ENCODE measurements at places on chromosomes 1 and 21.
A peak's percentile ranks its signal among the peaks of the same experiment; 100 is the strongest.

- DNase-seq, result no peak
Observed at GRCh38 chr1:107594536-107594935, 370.4 kb downstream of the VAV3 start.

DNA sequence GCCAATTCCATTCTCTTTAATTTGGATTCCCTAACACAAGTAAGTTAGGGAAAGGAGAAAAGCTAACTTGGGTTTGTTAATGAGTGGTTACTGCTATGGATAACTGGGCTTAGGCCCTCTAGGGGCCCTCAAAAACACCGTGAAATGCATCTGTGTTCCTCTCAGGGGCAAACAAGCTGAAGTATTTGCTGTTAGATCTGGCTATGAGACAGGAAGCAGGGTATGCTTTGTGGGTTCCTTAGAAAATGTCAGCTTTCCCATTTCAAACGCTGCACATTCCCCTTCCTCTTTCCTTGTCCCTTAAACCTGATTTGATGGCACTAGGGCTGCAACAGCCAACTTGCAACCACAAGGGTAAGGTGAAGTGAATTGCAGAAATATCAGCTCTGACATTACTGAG is 5.7 kb upstream of the CAP1 start:
- no peak for DNase-seq

DNA sequence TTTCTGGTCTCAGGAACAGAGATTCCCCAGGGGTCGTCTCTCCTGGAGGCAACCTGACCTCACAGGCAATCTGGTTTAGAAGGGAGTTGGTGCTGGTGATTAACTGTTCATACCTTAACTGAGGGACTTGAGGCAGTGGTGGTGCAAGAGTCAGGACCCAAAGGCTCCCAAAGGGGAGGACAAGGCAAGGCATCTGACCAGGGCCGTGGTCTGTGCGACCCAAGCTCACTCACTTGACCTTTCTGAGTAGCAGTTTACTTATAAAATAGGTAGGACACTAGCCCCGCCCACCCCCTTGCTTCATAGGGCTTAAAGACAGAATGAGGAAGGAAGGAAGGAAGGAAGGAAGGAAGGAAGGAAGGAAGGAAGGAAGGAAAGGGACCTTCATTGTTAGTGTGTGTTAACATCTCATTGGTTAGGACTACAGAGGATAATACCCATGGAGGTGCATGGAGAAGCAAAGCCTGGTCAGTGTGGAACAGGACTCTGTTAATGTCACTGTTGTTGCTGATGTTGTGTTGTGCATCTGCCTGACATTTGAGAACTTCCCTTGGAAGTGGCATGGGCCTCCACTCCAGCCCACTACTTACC is 4.6 kb upstream of the KCNA2 start:
- DNase-seq, result no peak

- DNase-seq, result no peak
Observed at GRCh38 chr1:176416777-176417176, 46.2 kb upstream of the PAPPA2 start.

DNA sequence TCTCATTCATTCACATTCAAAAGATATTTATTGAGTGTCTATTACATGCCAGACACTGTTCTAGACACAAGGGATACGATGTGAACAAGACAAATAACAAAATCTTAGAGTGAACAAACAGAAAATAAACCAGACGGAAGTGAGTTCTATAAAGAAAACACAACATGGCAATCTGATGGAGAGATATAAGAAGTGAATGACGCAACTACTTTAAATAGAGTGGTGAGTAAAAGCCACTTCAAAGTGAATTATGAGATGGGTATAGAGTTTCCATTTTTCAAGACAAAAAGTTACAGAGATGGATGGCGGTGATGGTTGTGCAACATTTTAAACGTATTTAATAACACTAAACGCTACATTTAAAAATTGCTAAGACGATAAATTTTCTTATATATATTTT is 75.4 kb downstream of the CEP170 start:
- no peak for DNase-seq

DNA sequence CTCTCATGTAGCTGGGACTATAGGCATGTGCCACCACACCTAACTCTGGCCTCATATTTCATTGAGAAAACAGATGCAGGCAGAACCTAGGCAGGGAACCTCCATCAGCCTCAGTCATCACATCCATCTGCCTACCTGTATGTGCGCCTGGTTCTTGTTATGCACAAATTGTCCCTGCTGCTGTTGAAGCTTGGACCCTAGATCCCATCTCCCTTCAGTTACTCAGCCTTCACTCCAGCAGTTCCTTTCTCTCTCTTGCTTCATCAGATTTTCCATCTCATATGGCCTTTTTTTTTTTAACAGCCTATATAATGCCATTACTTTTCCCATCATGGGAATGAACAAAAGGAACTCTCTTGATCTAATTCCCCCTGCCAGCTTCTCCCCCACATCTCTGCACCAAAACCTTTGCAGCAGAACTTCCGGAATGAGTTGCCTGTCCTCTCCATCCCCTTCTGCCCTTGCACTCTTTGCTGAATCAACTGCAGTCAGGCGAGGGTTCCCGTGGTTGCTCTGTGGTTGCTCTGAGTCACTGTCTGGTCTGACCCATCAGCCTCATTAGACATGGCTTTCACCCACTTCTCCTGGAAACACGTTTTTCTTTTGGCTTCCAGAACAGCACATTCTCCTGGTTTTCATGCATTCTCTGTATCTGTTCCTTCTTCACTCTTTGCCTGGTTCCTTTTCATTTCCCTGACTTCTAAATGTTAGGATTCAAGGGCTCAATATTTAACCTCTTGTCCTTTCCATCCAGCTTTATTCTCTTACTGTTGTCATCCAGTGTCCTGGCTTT is 41.5 kb downstream of the UBE4B start:
- DNase-seq, result peak; percentile 92

DNA sequence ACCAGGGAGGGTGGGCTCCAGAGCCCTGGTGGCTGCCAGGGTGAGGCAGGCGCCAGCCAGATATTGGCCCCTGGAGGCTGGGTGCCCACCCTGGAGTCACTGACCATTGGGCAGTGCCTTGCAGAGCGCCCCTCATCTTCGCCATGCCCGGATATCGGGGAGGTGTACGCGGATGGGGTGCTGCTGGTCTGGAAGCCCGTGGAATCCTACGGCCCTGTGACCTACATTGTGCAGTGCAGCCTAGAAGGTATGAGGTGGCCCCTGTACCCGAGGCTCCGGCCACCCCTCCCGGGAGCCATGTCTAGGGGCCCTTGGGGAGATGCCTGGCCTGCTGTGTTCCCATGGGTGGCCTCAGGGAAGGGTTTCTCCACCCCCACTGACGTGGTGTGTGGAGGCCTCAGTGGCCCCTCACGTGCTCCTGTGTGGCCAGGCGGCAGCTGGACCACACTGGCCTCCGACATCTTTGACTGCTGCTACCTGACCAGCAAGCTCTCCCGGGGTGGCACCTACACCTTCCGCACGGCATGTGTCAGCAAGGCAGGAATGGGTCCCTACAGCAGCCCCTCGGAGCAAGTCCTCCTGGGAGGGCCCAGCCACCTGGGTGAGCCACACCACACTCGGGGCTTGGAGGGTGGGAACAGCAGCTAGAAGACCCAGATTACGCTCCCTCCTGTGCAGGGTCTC is 30.9 kb downstream of the TRIM11 start:
- no peak for DNase-seq

GRCh38 chr1:7707527-7707926 is 63.6 kb upstream of the VAMP3 start:
- no peak for DNase-seq

DNA sequence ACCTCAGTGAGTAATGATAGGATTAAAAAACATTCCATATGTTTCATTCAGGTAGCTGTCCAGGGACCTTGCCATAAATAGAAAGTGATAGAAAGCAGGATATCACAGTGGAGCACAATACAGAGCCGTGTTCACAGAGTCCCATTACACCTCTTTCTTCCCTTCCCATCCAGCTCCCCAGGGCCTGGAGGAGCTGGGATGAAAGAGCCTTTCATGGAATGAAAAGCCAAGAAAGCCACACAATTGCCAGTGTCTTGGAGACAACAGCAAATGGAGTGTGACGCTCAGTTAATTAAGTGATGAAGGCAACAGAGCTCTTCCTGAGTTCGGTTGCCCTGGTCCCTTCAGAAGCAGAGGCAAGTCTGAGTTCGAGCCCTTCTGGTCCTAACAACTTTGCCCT is 387.3 kb upstream of the PLXNA2 start:
- no peak for DNase-seq

DNA sequence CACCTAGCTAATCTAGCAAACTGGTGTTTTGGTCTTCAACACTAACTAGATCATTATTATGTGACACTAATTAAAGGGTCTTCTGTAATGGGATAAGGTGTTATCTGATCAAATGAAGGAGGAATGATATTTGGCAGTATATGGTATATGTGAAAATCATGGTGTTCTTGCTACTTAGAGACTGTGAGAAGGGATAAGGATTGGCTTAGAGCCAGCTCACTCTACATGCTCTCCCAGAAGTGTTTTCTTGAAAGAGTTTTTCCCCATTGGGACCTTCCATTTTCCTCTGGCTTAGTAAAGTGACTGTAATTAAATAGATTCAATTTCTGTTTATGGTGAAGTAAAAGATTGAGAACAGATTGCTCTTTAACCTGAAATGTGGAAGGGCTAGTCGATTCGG is 71.2 kb upstream of the RGL1 start:
- DNase-seq, result no peak

- no peak for DNase-seq
Observed at GRCh38 chr1:29304025-29304684, 67.8 kb downstream of the PTPRU start.

DNA sequence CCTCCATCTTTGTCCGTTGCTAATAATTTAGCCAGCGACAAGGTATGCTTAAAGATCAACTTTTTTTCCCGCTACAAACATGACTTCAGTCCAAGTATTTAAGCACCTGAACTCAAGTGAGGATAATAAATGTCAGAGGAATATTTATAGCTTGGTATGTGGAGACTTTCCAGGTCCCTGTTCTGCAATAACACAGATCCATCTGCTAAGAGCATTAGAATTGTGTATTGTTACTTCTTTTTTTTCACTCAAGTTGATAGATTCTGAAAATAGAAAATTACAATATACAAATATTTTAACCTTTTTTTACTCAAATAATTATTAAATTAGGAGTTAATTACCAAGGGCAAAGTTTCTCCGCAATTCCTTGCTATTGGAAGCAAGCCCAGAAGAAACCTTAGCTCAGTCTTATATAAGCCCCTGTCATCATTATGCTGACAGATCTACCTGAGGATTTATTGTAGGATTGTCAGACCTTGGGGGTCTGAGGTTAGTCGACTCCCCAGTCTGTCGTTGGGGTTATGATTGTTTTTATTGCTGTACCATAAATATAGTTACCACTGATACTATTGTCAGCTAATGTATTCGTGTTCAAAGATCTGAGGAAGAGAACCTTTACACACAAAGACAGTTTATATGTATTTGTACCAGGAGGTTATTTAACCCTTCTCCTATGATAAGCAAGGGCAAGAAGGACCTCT is 337.9 kb downstream of the TBX15 start:
- no peak for DNase-seq

DNA sequence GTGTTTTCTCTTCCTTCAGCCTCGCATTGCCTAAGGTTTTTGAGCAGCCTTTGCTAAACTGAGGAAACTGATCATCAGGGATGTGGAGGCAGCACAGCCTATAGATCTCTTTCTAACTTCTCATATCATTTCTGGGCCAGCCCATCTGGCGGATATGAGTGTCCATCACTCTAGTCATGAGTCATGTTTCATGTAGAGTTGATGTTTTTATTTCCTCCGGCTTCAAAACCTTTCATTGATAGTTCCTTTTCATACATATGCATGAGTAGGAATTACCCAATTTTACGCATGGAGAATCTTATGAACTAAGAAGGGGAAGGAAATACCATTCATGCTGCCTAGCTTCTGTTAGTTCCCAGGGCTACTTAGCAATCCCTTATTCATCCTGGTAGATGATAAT is 66.3 kb downstream of the SPATA46 start:
- no peak for DNase-seq

DNA sequence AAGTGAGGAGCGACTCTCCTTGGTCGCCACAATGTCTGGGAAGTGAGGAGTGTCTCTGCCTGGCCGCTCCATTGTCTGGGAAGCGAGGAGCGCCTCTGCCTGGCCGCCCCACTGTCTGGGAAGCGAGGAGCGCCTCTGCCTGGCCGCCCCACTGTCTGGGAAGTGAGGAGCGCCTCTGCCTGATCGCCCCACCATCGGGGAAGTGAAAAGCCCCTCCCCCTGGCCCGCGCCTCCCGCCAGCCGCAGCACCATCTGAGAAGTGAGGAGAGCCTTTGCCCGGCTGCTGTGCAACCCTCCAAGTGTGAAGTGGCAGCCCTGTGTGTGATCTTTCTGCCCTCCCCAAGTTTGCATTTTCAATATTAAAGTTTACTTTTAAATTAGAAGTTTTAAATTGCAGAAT is 95.0 kb upstream of the PPP2R5A start:
- DNase-seq, result no peak

GRCh38 chr1:59076612-59077011 is 220.3 kb upstream of the FGGY start:
- DNase-seq, result no peak

- no peak for DNase-seq
Observed at GRCh38 chr1:89287181-89288050, 14.8 kb upstream of the GBP5 start.

GRCh38 chr1:201255479-201256362 is 27.6 kb upstream of the PKP1 start:
- no peak for DNase-seq

DNA sequence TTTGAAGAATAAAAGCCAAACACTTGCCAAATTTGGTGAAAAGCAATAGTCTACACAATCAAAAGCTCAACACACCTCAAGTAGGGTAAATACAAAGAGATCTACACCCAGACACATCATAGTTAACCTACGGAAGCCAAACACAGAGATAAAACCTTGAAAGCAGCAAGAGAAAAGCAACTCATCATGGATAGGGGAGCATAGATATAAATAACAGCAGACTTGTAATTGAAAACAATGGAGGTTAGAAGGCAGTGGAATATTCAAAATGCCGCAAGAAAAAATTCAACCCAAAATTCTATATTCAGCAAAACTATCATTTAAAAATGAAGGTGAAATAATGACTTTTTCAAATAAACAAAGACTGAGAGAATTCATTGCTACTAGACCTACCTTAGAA is 105.1 kb downstream of the ITSN1 start:
- no peak for DNase-seq

- peak; percentile 76 for DNase-seq
Observed at GRCh38 chr1:156104861-156105832, 9.4 kb upstream of the LMNA start.

- no peak for DNase-seq
Observed at GRCh38 chr1:228267962-228268880, 60.4 kb downstream of the OBSCN start.

GRCh38 chr1:206693029-206693428 is 8.3 kb downstream of the MAPKAPK2 start:
- no peak for DNase-seq

GRCh38 chr1:182301026-182301436 is 90.6 kb downstream of the GLUL start:
- no peak for DNase-seq

- DNase-seq, result no peak
Observed at GRCh38 chr1:80293818-80294217, 1287.3 kb upstream of the ADGRL4 start.

DNA sequence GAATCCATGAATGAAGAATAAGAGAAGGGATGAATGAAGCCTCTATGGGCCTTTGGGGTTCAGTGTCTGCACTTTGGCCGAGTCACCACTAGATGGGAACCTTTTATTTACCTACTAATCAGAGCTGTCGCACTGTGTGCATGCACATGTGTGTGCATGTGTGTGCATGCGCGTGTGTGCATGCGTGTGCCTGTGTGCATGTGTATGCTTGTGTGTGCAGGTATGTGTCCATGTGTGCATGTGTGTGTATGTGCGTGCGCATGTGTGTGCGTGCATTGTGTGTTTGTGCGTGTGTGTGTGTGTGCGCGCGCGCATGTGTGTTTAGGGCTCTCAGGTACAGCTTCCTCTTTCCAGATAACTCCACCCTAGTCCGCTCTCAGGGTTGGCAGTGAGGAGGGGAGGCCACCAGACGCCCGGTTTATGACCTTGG is 20.4 kb upstream of the UBXN10 start:
- DNase-seq, result no peak

All from GM04504 (cell line).